ENCODE measurements at places on chromosomes 3 and 15. TPM values are rescaled to one million over a fixed set of nuclear protein-coding genes. Genes with fewer than 3 reads are reported as not detected.

ROBO2 gene
- total RNA-seq, result 1.8 TPM

- no peak for DNase-seq
Measured at GRCh38 chr3:7709376-7710082, 792.1 kb upstream of the LMCD1 start.

GRCh38 chr3:123067689-123068600 is 1.1 kb downstream of the PDIA5 start:
- no peak for DNase-seq

CACNA2D2 gene
- 0.45 TPM for total RNA-seq

- DNase-seq, result no peak
Measured at GRCh38 chr15:36004891-36005490, 459.0 kb upstream of the DPH6 start.

Measured in mesenteric fat pad (tissue), 1 donor.